ENCODE measurements at places on chromosomes 3 and 15. TPM values are rescaled to one million over a fixed set of nuclear protein-coding genes. Genes with fewer than 3 reads are reported as not detected.

DISP2 gene
- total RNA-seq = 0.54 TPM

ALG1L2 gene
- not detected for total RNA-seq

THSD4 gene
- total RNA-seq = under 0.01 TPM

SLC24A5 gene
- not detected for total RNA-seq

IMP3 gene
- 199 TPM for total RNA-seq

GPR87 gene
- not detected for total RNA-seq

SMARCC1 gene
- total RNA-seq = 50.9 TPM

CLASP2 gene
- 26.9 TPM for total RNA-seq

SPINK8 gene
- total RNA-seq = not detected

CAPN3 gene
- 3.0 TPM for total RNA-seq

ZMYND10 gene
- total RNA-seq = 3.8 TPM

SEC62 gene
- total RNA-seq = 11.3 TPM

SPG11 gene
- 73.8 TPM for total RNA-seq

MCF2L2 gene
- total RNA-seq = 5.1 TPM

GP5 gene
- total RNA-seq = 0.27 TPM

AP2M1 gene
- 290 TPM for total RNA-seq

LRRIQ4 gene
- under 0.01 TPM for total RNA-seq

GOLGA8S gene
- total RNA-seq = 0.27 TPM

SERPINI2 gene
- total RNA-seq = 1.6 TPM

LMAN1L gene
- 0.27 TPM for total RNA-seq

RPP25 gene
- 3.2 TPM for total RNA-seq

Measured in hematopoietic multipotent progenitor cell (in vitro differentiated cells).